ENCODE measurements at places on chromosomes 4 and X.

- no peak for DNase-seq
Measured at GRCh38 chrX:57251965-57252364, 34.5 kb upstream of the FAAH2 start.

- DNase-seq = no peak
Measured at GRCh38 chrX:65686236-65686635, 18.8 kb downstream of the MSN start.

- DNase-seq = no peak
Measured at GRCh38 chr4:16168710-16169388, 57.4 kb downstream of the TAPT1 start.

DNA sequence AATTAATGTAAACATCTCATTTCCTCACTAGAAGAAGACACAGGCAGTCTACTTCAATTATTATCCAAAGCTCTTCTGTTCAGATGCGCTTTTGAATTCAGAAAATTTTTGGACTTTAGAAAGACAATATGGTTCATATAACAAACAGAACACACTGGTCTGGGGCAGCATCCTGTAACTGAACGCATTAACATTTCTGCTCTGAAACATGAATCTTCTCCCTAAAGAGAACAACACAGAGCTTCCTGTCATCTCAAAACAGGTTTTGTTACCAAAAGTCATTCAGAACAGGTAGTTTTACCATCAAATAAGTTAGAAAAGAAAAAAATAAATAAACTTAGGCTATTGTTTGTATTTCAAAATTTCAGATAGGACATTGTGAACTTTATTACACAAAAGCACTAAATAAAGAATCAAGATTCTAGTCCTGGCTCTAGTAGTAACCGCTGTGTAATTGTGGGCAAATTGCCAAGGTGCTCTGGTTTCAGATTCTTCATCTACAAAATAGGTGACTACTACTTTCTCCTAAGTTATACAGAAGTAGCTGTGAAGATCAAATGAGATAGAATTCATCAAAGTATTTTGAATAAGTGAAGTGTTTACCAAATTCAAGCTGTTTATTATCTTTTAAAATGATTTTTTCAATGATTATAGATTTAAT, 252.3 kb upstream of the RASGEF1B start:
- DNase-seq = no peak

DNA sequence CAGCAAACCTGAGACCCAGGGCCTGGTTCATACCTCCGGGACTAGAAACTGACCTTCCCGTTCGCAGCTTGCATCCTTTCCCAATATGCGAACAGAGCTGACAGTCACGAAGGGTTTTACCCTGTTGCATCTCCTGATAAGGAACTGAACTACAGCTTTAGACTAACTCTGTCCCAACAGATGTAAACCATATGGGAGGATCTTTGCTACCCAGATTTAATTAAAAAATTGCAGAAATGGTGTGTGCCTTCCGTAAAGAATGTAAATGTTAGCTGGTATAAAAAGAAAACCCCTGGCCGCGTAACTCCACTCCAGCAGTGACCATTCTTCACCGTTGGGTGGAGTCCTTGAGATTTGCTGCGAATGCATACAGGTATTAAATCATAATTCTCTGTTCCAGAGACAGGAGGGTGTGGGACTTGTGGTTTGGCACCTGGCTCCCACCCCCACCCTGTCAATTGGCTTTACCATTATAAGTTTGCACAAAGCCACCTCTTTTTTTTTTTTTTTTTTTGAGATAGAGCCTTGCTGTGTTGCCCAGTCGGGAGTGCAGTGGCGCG, 40.6 kb upstream of the SORCS2 start:
- DNase-seq = no peak

DNA sequence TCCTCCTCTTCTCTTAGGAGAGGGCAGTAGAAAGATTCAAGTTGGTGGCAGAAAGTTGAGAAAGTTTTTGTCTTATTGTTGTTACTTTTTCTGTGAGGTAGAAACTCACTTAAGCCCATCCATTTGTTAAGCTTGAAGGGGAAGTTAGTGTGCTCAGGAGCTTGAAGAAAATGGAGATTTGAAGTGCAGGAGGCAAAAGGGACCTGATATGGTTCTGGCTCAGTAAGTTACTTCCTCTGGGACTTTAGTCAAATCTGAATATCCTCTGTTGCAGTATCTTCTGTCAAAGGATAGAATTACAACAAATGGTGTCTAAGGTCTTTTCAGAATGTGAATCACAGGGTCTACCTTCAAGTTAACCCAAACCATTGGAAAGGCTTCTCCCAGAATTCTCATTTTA, 46.2 kb downstream of the CXCL13 start:
- DNase-seq = no peak
